ENCODE measurements at places on chromosomes 6 and 20.
A peak's percentile ranks its signal among the peaks of the same experiment; 100 is the strongest.

DNA sequence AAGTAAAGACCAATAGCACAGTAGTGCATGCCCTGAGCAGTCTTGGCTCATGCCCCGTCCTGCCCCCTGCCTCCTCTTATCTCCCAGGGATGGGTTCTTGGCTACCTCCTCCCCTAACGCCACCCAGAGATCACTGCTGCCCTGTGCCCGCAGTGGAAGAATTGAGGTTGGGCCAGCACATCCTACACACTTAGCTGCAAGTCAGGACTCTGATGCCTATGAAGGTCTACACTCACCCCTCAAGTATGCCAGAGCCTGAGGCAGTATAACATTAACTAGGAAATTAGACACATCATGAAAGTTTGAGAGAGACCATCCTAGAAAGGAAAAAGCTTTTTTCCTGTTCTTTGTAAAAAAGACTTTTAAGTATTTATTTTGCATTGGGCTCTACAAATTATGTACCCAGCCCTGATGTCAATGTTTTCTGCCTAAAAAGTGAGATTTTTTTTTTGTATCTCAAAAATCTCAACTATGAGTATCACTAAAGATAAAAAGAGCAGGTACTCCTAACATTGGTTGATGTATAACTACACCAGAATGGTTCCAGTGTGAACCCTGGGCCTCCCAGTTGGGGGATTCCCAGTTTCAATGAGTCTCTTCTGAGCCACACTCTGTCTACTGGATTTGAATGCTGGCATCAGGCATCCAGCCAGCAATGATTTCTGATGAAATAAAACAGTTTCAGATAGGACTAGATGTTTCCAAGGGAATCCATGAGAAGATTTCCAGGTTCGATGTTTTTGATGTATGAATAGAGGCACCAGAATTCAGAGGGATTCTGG, 115.4 kb downstream of the ISM1 start:
- no peak for DNase-seq

DNA sequence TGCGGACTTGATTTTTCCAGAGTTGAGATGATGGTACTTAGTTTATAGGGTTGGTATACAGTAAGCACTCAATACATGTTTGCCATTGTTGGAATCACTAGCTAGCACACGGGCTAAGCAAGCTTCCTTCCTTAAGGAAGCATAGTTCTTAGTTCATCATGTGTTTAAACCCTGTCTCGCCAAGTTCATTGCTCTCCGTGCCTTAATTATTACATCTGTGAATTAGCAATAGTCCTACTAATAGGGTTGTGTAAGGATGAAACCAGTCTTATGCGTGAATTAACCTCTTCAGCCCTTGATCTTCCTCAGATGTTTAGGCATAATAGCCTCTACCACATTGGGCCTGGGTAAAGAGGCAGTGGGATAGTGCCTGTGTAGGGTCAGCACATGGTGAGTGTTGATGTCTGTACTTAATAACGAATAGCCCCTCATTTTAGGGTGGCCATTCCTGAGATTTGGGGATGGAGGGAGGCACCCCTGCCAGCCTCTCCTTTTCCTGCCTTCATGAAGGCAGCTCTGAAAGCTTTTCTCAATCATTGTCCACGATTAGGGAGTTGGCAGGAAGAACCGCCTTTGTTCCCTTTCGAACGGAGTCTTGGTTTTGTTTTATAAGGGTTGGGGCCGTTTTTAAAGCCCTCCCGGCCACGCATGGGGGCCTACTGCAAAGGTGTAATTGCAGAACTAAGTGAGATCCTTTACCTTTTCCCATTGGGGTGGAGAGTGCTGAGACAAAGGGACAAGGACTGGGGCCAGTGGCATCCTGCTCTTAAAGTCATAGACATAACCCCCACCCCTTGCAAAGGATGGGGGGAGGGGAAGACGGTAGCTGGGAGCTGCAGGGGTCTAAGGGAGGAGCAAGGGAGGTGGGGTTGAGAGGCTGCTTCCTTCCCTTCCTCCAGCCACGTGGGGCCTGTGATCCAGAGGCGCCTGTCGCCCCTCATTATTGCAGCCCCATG, 2.1 kb downstream of the DNMT3B start:
- no peak for DNase-seq

DNA sequence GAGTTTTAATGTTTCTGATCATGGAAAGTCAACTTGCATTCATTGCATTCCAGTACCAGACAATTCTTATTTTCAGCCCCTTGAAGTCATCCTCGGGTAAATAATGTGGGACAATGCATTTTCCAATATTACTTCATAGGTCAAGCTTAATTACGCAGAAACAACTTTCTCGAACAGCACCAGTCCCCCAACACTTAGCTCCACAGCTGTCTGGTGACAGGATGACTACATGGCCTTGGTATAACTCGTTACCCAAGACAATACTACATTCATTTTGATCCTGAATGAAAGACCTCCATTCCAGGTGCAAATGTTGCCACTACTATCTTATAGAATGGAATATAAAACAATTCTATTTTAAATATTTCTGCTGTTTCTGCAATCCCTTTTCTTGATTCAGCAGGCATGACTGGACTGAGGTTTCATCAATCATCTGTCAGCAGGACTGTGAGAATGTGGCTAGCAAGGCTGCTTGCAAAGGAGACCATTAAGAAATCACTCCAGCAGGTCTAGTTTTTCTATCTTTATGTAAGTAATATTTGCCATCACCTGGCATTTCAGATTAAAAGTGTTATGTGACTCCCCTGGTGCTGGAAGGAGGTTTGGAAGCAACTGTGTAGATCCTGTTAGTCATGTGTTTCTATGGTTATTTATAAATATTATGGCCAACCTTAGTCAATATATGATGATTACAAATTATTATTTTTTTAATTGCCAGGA, 147.9 kb downstream of the HAO1 start:
- DNase-seq: no peak

- DNase-seq: no peak
Measured at GRCh38 chr20:6008254-6008653, 45.6 kb downstream of the LRRN4 start.

DNA sequence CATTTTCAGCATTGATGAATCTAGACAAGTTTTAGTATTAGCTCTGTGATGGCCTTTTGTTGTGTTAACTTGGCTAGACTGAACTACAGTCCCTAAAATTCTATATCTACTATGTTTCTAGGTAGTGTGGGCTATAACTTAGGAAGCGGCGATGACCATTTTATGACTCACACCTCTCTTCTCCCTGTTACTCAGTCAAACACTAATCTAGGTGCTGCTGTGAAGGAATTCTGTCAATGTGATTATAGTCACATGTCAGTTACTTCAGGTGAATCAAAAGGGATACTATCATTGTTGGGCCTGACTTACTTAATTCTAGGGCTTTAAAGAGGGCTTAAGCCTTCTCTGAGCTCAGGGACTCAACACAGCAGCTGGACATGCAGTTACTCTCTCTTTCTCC, 691.5 kb upstream of the MAP3K7 start:
- DNase-seq: no peak

- DNase-seq: no peak
Measured at GRCh38 chr6:156308604-156309003, 468.6 kb upstream of the ARID1B start.

- DNase-seq: no peak
Measured at GRCh38 chr6:33423777-33424176, 3.9 kb downstream of the SYNGAP1 start.

- no peak for DNase-seq
Measured at GRCh38 chr6:64930681-64931080, 776.3 kb downstream of the EYS start.

- no peak for DNase-seq
Measured at GRCh38 chr6:132713352-132714134, at the start of gene VNN1. TSS of gene VNN1 (minus strand) at chr6:132714055. CDS start at chr6:132714035, 20 bp downstream.

DNA sequence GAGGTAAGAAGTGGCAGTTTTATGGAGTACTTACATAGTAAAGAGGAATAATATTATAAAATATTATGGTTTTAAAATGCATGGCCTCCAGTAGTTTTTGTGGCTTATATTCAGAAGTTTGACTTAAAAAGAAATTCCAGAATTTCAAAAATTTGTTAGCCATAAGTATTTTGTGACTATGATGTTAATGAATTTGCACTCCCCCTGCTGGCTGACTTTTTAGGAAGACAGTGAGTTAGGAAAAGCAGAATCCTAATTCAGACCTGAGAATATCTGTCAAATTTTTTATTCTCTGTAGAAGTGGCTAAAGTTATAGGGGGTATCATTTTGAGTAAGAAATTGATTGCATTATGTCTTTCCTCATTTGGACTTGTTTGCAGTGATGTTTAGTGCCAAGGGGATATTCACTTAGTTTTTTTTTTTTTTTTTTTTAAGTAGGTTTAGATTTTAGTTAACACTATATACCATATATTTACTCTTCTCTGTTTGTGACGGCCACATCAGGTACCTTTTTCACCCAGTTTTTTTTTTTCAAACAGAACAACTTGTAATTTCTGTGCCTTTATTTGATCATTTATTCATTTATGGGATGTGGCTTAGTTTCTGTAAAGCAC, 40.8 kb downstream of the ZFAND3 start:
- peak; percentile 17 for DNase-seq

GRCh38 chr6:169559592-169559991, 142.2 kb downstream of the WDR27 start:
- DNase-seq: no peak

GRCh38 chr20:53949319-53949839, 121.0 kb downstream of the BCAS1 start:
- no peak for DNase-seq

GRCh38 chr6:33091957-33092356, 16.2 kb downstream of the HLA-DPB1 start:
- DNase-seq: no peak

GRCh38 chr6:39268171-39268570, 38.9 kb upstream of the KCNK5 start:
- peak; percentile 87 for DNase-seq

GRCh38 chr20:19528286-19529030, 229.6 kb upstream of the RIN2 start:
- DNase-seq: no peak

- no peak for DNase-seq
Measured at GRCh38 chr6:137725949-137726348, 141.1 kb upstream of the TNFAIP3 start.

- no peak for DNase-seq
Measured at GRCh38 chr6:142764311-142764710, 180.7 kb downstream of the HIVEP2 start.

DNA sequence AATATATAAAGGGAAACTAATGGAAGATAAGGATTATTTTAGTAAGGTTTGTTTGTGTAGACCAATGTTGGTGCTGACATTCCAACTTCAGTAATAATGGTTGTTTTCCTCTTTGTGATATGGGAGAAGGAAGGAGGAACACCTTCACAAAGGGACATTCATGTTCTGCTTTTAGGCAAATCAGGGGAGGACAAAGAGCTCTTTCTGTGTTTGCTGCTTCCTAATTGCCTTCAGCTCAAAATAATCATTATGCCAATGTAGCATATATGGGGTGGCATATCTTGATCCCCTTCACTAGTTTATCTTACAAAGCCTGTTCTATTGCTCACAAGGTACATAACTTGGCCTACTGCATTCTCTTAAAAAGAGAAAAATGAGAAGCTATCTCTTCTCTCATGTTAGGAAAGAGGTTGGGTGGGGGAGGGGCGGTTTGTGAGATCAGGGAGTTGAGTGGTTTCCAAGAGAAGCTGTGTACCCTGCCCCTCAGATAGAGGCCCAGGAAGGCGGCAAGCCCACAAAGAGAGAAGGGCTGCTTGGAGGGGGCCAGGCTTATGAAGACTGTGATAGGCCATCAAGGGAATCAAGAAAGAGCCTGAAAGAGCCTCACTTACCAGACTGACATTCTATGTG, 4.7 kb upstream of the ADGRG6 start:
- DNase-seq: no peak

- no peak for DNase-seq
Measured at GRCh38 chr6:137155830-137156229, 17.6 kb downstream of the IL22RA2 start.

- DNase-seq: no peak
Measured at GRCh38 chr6:142827991-142828390, 117.0 kb downstream of the HIVEP2 start.

DNA sequence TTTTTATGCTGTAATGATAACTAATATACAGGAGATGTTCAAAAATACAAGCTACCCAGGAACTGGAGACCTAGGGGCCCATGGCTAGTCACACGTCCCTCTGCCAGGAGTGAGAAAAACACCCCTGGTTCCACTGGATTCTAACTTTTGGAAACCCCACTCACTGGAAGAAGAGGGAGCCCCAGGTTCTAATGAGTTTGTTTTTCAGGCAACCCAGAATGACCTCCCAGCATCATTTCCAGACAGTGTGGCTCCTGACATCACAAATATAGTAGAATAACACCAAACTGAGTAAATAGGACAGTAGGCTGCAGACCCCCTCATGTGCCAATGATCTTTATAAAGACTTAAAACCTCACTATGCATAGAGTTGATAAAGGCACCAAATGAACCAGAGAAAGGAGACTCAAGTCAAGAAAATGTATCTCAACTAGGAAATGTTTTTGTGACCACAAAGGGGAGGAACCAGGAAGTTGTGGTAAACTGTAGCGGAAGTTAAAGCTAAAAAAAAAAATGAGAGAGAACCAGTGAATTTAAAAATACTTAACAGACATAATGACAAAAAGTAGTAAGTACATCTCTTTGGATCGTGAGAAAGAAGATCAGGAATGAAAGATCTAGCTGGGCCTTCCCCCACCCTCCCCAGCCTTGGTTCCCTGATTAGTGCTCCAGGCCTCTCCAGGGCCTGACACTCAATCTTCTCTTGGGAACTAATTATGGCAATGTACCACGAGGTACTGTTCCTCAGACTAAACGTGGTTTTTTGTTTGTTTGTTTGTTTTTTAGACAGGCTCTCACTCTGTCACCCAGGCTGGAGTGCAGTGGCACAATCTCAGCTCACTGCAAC, 19.8 kb downstream of the HLA-E start:
- no peak for DNase-seq

GRCh38 chr20:57451431-57451794, 60.2 kb downstream of the RBM38 start:
- DNase-seq: no peak

DNA sequence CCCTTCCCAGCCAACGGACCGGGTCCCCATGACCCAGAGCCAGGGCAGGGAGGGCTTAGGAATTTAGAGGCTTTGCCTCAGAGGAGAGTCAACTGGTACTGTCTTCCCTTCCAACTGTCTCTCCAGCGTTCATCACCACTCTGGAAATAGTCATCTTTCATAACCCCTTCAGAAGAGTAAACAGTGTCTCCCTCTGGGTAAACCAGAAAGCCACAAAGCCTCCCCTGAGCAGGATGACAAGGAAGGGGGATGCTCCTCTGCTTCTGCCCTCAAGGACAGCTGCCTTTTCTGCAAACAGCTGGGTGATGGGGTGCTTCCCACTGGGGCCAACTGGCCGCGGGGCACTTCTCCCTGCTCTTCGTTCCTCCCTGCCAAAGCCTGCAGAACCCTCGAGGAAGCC, 90.1 kb downstream of the PSMG4 start:
- DNase-seq: peak; percentile 11

GRCh38 chr6:35955970-35956369, 35.1 kb upstream of the SRPK1 start:
- no peak for DNase-seq

DNA sequence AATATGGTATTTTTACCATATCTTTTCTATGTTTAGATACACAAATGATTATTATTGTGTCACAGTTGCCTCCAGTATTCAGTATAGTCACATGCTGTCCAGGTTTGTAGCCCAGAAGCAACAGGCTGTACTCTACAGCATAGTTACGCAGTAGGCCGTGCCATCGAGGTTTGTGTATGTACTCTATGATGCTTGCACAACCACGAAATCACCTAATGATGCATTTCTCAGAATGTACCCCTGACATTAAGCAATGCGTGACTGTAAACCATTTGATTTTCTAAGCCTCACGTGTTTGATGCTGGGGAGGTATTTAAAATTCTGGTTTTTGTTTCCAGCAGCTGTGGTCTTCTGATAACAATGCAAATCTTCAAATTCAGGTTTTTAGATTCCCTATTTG, 207.6 kb downstream of the UST start:
- no peak for DNase-seq

GRCh38 chr20:4038047-4038459, 22.7 kb upstream of the RNF24 start:
- peak; percentile 89 for DNase-seq

Data from NCI-H510A treated with DMSO at 0.1 percent for 48 hours (cell line).